ENCODE measurements at places on chromosomes 1 and 21.

GRCh38 chr1:236677641-236678235 lies 8.6 kb upstream of the ACTN2 start:
- no peak for DNase-seq

DNA sequence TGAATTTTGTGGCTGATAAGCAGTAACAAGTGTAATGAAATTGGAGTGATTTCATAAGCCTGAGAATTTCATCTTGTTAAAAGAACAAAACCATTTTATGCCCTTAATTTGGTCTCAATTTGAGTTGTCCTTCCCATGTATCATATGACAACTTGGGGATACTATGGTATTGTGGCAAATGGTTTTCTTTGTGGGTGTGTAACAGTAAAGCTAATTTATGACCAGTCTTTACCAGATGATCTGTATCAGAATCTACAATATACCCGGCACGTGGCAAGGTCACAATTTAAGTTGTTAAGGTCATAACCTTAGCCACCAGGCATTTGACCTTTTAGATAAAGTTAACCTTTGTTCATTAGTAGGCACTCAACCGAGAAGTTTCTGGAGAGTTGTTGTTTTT lies 9.1 kb downstream of the NFIA start:
- DNase-seq: no peak

DNA sequence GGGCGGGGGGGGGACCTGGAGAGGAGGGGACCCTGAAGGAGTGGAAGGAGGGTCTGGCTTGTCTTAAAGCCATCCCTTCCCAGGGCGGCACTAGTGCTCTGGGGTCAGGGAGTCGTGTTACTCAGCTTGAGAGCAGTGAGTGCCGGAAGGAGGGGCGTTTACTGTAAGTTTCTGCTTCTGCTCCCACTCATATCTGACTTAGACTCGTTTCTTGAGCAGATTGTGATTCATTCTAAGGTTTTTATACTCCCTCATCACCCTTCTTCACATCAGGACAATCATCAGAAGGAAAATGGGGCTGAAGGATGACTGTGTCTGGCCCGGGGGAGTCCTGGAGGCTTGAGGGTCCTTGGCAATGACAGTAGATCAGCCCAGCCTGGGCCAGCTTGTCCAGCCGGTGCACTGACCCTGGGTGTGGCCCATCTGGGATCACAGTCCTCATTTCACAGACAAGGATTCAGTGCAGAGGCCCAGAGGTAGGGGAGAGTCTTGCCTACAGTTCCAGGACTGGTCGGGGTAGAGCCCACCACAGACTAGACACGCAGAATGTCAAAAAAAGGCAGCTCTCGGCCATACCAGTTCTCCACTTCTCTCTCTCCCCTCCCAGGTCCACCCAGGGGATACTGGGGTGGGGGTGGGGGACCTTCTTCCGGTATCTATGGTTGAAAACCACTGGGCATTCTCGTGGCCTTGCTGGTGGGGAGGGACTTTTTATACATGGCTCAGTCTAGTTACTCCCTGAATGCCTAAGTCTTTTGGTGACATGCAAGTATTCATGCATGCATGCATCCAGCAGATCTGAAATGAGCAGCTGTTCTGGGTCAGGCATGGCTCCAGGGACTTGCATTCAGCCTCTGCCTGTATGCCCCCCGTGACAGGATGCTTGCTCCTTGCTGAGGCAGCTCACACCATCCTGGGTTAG lies 5.1 kb downstream of the TNFRSF8 start:
- peak; percentile 30 for DNase-seq

GRCh38 chr1:155912056-155912536 lies 947 bp upstream of the RIT1 start:
- no peak for DNase-seq

DNA sequence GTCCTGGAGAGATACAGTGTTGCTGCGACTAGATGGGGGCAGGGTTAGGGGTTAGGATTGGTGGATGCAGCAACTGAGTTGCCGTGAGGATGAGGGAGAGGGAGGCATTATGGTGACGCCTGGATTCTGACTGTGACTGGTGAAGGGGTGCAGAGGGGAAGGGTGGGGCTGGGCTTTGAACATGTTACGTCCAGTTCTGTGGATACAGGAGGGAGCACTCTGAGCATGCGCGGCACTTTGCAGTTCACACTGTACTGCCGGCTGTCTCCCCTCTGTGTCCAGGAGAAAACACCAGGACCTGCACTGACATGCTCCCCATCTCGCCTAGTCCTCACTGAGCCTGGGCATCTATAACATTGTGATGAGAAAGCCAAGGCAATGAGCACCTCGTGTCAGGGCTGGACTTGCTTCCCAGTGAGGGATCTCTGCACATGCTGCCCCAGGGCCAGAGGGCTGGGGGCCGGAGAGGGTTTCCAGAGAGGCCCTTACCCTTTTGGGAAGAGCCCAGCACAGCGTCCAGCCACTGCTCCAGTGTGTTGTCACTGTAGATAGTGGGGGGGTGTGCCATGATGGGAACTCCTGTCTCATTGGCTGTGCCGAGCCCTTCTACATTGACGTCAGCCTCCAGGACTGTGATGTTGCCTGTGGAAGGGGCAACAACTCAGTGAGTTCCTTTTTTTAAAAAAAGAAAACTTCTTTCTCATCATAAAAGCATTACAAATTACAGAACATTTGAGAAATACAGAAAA lies 7.6 kb downstream of the FAM151A start:
- no peak for DNase-seq

- DNase-seq: no peak
Observed at GRCh38 chr21:45135122-45135521, 60.7 kb downstream of the ADARB1 start.

- no peak for DNase-seq
Observed at GRCh38 chr1:27057389-27057788, 44.7 kb upstream of the TENT5B start.

GRCh38 chr1:231763456-231763855 lies 136.9 kb downstream of the DISC1 start:
- DNase-seq: no peak

- no peak for DNase-seq
Observed at GRCh38 chr1:19038096-19038495, 81.6 kb upstream of the IFFO2 start.

DNA sequence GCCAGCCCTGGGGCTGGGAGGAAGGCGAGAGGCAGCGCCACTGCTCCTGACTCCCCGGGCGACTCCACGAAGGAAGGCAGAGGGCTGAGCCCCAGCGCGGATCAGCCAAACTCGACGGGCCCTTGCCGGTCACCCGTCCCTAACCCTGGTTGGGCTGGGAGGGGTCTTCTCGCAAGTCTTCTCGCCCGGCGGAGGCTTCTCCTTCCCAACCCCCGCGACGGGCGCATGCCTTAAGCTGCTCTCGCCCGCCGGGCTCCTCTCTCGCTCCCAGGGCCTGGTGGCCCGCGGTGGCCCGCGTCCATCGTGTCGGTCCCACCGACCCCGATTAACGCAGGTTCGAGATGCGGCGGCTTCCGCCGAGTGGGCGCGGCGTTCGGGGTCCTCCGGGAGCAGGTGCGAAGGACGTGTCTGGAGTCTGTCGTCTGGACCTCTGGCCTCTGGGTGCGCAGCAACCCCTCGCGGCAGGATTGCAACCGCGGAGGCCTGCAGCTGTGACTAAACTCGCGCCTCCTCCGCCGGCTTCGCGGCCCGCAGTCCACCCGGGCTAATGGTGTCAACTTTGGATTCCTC lies 29.0 kb upstream of the PPM1J start:
- no peak for DNase-seq

DNA sequence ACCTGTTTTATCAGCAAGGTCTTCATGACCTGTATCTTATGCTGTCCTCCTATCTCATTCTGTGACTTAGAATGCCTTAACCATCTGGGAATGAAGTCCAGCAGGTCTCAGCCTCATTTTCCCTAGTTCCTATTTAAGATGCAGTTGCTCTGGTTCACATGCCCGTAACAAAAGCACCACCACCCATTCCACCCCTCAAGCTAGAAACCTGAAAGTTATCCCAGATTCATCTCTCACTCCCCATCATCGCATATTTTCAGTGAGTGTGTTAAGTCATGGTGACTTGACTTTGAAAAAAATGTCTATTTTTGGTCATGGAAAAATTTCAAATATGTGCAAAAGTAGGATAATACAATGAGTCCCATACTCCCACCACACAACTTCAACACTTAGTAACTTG lies 11.7 kb downstream of the HMGN2 start:
- DNase-seq: no peak

DNA sequence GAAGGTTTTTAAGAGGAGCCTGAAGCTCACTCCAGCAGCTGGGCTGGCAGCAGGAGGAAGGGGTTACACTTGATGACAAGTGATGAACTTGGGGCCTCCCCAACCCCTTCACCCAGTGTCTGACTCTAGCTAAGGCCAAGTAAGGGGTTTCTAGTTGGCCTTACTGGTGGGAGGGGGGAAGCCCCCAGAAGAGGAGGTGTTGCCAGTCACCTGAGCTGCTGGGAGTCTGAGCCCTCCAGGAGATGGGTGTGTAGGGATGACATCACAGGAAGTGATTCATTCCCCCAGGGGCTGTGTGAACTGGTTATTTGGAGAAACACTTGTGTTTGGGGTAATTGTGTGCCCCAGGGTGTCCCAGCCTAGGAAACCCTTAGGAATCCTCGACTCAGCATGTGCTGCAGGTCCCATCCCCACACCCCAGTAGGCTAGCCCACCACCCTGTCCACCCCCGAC lies 3.1 kb downstream of the PADI1 start:
- DNase-seq: no peak

GRCh38 chr1:182703539-182703938 lies 19.2 kb upstream of the RGS8 start:
- no peak for DNase-seq

DNA sequence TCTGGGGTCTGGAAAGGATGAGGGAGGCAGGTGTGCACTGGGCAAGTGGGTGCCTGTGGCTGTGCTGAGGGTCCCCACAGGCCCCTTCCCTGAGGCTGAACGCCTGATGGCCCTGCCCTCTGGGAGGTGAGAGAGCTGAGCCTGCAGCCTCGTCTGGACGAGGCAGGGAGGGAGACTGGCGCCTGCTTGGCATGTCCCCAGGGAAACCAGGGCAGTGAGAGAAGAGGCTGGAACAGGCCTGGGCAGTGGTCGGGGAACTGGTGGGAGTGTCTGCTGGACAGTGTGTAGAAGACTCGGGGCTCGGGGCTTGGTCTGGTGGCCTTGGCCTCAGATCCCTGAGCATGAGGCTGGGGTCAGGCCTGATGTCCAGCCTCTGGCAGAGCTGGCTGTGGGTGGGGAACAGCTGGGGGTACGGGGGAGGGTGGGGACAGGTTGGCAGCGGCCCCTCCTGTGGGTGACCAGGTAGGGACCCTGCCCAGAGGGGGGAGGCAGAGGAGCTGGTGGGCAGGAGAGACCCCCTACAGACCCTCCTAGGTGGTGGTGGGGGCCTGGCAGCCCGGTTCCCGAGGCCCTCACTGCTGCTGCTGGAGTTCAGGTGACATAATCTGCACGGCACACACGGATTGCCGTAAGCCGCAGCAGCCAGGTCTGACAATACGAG lies 30.8 kb upstream of the PLCH2 start:
- DNase-seq: no peak

DNA sequence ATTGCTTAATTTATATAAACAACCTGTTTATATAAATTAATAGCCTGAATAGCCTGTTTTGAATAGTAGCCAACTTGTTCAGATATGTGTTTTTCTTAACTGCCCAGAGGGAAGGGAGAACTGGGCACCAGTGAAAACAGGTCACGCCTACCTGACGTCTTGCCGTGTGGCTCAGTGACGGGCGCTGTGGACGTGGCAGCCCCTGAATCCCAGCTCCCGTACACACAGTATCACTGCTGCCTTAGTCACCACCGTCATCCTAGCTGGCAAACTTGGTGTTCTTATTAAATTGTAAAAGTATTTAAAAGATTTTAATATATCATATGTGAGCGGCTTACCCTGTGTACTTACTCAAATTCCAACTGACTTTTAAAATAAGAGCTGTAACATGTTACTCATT lies 35.4 kb upstream of the TRAPPC10 start:
- DNase-seq: no peak

GRCh38 chr1:211420389-211420788 lies 71.6 kb downstream of the RD3 start:
- DNase-seq: no peak

- DNase-seq: no peak
Observed at GRCh38 chr1:11806307-11806936, 431 bp downstream of the CLCN6 start.

GRCh38 chr21:34243562-34243961 lies 120.2 kb upstream of the KCNE2 start:
- no peak for DNase-seq

DNA sequence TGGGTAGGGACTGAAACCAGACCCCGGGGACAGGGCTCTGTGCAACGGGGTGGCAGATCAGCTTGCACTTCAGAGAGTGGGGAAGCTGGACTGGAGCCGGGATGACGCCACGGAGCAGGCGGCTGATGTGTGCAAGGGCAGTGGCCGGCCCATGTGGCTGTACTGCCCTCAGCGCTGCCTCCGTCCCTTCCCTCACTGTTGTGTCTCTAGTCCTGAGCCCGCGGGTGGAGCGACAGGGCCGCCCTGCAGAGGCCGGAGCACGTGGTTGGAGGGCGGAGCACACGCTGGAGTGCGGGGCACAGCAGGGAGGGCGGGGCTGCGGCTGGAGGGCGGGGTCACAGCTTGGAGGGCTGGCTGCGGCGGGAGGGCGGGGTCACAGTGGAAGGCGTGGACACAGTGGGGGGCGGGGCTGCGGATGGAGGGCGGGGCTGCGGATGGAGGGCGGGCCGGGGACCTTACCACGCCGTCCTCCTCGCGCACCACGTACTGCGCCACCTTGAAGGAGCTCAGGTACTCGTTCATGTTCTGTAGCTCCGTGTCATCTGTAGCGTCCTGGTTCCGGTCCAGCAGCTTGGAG lies 52.4 kb downstream of the CHD5 start:
- no peak for DNase-seq

DNA sequence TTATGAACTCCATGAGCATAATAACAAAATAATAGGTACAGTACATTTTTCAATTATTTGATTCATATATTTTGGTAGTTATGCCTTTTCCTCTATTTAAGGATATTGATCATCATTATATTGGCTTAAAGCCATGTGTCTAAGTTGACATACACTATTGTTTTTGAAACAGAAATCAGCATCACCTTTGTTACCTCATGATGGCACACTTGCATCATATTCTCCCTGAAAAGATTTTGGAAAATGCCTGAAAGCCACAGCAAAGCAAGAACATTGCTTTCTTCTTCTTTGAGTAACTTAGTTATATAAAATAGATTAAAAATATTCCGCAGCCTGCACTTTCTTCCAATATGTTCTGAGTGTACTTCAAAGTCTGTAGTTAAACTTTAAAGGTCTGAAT lies 33.3 kb downstream of the TMPRSS15 start:
- no peak for DNase-seq

Data from BJ (cell line).